ENCODE measurements at places on chromosomes 16 and 17.
A peak's percentile ranks its signal among the peaks of the same experiment; 100 is the strongest.

DNA sequence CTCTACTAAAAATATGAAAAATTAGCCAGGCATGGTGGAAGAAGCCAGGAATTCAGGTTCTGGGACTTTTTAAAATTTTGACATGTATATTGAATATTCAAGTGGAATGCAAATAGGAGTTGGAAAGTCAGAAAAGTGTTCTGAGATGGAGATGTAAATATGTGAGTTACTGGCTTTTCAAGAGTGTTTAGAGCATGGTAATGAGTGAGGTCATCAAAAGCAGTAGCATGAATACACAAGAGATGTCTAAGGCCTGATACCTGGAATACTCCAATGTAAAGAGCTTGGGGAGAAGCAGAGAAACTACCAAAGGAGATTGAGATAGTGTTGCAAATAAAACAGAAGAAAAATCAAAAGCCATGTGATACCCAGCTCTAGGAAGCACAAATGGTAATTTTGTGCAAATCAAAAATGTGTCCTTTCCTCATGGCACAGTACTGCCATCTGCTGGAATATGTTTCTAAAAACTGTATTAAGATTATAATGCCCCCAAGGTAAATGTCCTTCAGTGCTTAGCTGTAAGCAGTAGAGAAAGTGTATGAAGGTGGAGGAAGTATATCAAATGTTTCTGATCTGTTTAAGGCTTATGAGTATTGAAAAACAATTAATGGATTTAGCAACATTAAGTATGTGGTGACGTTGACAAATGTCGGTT, 908.4 kb downstream of the KCNJ18 start:
- no peak for DNase-seq

DNA sequence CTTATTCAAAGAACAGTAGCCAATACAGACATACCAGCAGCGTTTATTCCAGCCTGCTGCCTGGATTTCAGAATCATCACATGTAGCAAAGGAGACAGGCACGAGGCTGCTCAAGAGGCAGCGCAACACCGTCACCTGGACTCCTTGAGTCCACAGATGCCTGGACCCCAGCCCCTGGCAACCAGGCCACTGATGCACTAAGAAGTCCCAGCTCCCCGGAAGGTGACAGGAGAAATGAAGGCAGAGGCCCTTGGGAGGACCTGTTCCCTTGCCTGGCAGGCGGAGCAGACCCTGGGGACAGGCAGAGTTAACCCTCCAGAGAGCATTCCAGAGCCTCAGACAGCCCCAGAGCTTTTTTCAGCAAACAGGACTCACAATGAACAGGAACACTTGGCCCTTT, 16.5 kb downstream of the SMIM5 start:
- DNase-seq = no peak

GRCh38 chr17:57144567-57144966, 59.5 kb downstream of the AKAP1 start:
- DNase-seq = no peak

GRCh38 chr17:68697850-68698361, 96.7 kb upstream of the FAM20A start:
- DNase-seq = no peak

DNA sequence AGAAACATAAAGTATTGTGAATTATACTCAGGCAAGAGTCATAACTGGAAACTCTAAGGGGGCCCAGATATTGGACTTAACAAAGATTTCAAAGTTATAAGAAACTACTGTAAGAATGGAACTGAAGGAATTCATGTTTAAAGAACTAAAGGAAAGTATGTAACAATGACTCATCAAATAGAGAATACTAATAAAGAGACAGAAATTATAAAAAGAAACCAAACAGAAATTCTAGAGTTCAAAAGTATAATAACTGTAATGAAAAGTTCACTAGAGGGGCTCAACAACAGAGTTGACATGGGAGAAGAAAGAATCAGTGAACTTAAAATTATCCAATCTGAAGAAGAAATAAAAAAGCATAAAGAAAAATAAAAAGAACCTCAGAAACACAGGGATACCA, 55.4 kb downstream of the ADCY9 start:
- no peak for DNase-seq

GRCh38 chr16:66354034-66354909, 12.2 kb upstream of the CDH5 start:
- DNase-seq = no peak

DNA sequence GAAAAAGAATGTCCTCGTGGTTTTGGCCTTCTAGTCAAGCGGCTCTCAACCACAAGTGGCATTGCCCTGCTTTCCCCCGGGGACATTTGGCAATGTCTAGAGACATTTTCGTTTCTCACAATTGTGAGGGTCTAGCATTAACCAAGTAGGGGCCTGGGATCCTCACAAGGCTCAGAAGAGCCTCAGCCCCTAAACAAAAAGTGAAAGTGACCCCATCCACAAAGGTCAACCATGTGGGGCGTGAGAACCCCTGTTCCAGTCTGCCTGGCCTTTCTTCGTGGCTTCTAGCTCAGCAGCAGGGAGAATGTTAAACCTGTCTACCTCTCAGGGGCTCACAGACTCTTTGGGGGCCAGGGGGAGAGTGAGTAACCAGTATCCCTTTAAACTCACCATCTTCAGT, 4.8 kb upstream of the RPL38 start:
- DNase-seq = no peak

- DNase-seq = no peak
These were observed 247.9 kb upstream of the SOX9 start for GRCh38 chr17:71872843-71873485.

DNA sequence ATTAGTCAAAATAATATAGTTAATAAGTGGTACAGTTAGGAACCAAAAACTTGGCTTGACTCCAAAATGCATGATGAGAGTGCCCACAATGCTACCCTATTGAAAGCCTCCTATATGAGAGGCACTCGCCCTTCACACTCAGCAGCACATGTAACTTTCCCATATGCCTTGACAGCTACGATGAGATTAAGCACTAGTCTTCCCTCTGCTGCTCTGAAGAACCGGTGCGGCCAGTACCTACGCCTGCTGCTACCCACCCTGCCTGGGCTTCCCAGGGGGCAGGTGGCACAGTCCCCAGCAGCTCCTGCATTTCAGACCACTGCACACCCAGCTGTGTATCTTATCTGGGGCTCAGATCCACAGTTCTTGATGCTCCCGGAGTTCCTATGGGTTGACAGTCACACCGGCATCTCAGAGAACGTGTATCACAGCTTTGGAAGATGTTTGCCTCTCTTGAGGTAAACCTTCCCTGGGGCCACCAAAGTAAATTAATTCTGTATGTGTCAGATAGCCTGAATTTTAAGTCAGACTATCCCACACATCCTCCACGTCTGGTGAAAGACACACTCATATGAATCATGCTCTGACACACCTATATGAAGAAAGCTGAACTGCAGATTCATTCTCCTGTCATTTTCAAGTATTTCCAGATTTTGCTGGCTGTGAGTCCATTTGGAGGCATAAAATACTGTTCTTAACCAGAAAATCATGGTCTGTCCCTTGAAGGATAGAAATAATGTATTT, 77.8 kb downstream of the MYH10 start:
- no peak for DNase-seq

DNA sequence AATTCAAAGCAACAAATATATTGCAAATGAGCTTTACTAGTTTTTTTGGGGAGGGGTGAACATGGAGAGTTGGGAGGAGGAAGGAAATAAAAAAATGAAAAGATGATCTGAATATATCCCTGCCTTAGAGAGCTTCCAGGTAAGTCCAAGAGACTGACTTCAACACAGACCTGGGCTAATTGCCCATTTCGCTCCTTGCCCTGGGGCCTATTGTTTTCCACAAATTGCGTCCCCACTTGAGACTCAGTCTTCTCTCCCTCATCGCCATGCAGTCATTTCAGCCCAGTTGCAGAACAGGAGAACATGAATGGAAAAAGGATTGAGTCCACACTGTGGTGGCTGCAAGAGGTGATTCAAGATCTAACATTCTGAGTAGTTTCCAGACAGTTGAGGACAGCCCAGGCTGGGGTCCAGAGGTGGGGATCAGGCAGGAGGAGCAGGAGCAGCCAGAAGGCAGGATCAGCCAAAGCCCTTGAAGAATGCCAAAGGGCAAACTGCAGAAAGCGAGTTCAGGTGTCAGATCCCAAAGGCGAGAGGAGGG, 21.6 kb upstream of the TOB1 start:
- DNase-seq = no peak

DNA sequence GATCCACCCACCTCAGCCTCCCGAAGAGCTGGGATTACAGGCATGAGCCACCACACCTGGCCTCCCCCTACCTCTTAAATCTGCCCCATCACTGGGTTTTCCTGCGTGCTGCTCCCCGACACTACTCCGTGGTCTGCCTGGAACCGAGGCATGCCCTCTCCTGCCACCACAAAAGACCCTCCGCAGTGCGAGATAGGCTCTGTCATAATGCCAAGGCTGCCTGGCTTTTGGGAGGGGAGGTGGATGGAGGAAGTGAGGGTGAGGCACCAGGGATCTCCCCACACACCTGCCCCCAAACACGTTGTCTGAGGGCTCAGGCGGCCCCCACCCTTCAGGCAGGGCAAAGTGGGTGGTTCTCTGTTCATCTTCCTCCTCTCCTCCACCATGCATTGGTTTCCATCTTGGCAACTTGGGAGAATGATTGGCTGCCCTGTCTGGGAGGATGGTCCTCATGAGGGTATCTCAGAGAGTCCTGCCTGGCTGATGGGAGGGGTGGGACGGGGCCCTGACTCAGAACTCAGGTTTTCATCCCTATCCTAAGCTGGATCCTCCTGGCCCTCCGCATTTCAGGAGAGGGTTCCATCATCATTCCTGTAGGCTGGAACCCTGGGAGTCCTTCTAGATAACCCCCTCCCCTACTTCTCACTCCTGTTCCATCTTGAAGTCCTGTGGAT, 23.2 kb downstream of the IGFBP4 start:
- DNase-seq = no peak

DNA sequence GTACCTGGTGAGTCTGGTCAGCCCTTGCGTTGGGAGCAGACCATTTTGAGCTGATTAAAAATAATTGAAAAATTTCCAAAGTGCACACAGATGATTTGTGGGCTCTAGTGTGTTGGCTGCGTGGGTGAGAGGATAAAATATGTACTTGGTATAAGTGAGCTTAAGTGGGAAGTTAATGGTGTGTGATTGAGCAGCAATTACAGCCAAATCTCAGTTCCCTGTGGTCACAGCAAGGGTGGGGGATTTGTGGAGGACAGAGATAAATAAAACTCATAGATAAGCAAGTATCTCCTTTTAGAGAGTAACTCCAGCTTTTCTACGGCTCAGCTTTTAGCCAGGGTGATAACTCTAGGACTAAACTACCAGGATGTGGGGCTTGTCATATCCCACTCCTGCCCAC, 390.4 kb downstream of the UTP18 start:
- DNase-seq = no peak

DNA sequence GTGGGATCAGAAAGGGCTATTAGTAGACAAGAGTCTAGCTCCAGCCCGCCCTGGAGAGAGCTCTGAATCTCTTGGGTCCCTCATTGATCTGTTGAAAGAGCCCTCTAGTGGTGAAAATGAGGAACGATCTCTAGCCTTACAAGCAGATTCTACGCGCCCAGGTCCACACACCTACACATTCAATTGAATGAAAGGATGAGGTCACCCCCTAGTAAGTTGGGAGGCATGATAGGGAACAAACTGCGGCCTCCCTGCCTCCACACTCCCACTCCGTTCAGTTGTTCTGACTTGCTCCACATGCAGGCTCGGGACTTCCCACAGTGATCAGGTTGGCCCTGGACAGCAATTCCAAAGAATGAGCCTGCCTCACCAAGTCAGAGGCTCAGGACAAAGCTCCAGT, 2.9 kb upstream of the CACNG3 start:
- DNase-seq = peak; percentile 35

DNA sequence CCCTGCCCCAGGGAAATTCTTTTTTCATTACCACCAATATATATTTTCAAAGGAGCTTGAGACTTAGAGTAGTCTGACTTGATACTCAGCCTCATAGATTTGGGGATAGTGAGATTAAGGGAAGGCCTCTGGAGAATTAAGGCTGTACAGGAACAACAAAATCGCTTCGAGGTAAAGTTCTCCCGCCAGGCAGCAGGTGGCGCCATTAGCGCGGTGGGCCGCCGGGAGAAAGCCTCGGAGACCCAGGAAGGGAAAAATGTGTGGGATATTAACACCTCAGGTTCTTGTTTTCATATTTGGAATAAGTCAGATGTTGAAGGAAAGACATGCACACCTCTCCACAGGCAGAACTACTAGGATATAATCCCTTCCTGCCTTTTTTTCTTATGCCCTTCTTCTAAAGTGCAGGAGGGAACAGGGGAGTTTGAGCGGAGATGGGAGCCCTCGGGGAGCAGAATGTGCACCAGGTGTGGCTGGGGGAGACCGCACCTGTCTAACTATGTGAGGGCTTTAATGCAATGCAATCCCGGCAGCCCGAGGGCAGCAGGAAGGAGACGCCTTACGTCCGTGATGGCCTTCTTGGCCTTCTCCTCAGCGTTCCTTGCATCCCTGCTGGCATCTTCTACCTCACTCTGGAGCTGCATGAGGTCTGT, 25.9 kb downstream of the MYH3 start:
- DNase-seq = no peak

DNA sequence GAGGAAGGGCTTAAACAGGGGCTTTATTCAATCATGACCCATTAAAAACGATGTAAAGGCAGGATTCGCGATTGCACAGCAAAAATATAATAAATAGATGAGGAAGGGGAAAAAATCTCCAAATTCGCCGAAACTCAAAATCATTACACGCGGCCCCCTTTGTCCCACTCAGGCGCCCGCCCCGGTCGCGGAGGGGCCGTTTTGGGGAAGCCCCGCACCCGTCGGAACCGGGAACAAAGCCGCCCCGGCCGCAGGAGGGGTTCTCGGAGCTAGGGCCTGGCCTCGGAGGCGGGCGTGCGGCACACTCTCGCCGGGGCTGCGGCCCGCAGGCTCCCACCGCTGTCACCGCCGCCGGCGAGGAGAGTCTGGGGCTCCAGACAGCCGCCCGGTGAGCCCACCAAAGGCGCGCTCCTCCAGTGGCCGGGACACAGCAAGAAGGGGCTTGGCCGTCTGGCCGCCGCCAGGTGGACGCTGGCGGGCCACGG, 521 bp downstream of the C16orf87 start:
- DNase-seq = no peak

GRCh38 chr17:82864713-82865248, 25.0 kb upstream of the ZNF750 start:
- DNase-seq = no peak

GRCh38 chr16:73108195-73108963, 60.5 kb upstream of the ZFHX3 start:
- no peak for DNase-seq

DNA sequence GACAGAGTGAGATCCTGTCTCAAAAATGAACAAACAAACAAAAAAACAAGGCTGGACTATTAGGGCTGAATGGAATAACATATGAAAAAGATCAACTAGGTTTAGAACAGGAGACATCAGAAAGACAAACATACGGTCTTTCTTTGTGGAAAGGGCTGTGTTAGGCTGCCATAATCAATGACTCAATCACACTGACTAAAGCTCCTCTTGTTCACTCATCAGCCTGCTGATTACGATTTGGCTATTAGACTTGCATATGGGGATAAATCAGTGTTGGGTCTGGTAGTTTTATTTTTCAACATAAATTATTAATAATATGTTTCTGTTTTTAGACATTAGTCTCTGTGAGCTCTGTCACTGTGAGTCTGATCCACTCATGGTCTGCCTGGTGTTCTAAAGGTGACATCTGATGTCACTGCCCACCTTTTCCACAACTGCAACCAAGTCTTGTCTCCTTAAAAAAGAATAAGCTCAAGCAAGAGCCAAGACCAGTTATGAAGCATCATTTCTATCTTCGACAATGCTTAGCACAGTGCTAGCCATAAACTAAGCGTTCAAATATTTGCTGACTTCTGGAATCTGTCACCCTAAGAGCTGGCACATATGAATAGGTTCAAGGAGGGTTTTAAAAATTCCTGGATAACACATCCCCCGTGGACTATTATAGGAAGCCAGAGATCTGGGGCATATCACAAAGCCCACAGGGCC, 10.2 kb downstream of the CFAP20 start:
- no peak for DNase-seq

GRCh38 chr16:400061-400591, 1.6 kb upstream of the DECR2 start:
- DNase-seq = no peak

All from NCI-H1436 treated with DMSO at 0.1 percent for 48 hours (cell line).